T-helper 9 cell (primary cell): ENCODE measurements at places on chromosomes 6 and 20.

DNA sequence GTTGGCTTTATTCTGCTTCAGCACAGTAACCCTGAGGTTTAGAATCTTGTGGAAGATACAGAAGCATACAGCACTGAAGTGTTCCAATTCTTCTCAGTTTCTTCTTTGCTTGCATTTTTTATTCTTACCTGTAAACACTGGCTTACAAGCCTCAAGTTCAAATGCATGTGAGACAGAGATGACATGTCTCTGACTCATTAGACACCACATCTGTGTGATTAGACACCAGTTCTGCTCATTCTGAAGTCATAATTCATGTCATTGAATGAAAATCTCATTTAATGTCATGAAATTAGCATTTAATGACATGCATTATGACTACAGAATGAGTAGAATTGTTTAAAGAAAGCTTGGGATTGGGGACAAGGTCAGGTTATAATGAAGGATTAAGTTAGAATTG is 5.8 kb downstream of the GZF1 start:
- no peak for DNase-seq

DNA sequence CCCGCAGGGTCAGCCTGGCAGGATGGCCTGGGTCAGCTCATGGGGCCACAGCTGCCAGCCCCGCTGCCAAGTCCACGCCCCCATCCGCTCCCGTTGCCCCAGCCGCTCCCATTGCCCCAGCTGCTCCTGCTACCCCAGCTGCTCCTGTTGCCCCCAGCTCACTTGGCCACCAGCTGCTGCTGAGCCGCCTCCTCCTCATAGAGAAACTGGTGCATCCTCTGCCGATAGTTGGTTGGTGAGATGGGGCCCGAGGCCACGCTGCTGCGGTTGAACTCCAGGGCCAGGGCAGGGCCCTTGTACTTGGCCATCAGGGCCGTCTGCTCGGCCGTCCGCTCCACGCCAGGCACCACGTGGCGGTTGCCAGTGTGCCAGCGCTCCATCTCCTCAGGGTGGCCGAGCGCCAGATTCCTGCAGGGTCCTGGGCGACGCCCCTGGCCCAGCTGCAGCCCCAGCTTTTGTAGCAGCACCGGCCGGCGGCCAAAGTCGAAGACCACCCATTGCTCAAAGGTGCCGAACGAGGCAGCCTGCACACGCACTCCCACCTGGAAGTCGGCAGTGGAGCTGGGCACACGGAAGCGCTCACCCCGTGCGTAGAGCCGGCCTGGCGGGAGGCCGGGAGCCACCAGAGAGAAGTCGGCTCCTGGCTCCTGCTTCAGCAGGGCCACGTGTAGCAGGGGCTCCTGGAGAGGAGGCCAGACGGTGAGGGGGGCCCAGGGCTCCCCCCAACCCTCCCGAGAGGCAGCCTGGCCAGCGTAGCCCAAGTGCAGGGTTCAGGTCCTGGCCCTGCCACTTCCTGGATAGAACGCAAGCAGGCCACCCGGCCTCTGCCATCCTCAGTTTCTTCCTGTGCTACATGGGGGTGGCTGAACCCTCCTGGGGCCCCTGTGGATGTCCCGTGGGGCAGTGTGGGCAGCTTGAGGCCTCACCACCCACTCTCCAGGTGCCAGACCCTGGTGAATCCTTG is 4.8 kb downstream of the HELZ2 start:
- DNase-seq, result no peak

DNA sequence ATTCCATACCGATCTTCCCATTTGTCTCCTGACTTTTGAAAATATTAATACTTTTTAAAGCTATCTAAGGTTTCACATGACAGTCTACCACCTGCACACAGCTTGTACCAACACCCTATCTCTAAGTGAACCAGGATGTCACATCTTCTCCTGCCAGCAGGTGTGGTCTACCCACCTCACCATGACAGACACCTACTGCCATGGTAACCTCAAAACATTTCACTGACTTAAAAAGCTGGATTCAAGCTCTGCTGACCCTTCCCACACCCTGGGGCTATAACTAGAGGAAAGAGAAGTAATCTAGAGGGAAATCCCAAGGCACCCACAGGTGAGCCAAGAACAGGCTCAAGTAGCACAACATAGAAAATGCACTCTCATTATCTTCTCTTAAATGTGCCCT is 1.2 kb downstream of the SLC17A3 start:
- DNase-seq, result peak; percentile 19

DNA sequence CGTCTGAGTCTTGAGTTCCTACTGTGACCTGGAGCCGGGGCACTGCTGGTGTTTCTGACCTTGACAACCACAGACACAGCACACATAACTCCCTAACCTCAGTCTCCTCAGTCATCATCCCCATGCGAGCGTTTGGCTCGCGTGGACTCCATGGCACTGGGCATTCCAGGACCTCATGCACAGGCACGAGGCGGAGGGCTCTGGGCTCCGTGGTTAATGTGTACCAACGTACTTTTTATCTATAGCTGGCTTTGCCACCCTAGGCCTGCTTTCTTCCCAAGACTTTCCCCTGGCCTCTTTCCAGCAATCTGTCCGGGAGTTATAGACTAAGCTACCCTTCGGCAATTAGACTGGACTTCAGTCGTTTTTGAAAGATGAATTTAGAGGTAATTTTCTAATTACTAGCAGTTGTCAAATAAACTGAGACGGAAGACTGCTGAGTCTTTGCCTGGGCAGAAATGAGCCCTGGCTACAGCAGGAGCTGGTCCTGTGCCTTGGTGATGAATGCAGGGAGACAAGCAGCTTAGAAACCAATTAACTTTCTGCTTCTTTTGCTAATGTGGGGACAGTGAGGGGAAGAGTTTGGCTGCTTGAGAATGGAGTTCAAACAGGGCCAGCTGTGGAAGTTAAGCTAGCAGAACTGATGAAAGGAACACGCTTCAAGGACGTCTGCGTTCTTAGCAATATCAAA is 16.1 kb upstream of the CTCFL start:
- no peak for DNase-seq

- no peak for DNase-seq
These were observed 94.5 kb upstream of the SIRPG start for GRCh38 chr20:1752045-1752444.

- DNase-seq, result no peak
These were observed 87.8 kb downstream of the TMEM170B start for GRCh38 chr6:11625302-11625701.

GRCh38 chr20:38433304-38433972 is 1.7 kb downstream of the SNHG17 start:
- DNase-seq, result no peak

DNA sequence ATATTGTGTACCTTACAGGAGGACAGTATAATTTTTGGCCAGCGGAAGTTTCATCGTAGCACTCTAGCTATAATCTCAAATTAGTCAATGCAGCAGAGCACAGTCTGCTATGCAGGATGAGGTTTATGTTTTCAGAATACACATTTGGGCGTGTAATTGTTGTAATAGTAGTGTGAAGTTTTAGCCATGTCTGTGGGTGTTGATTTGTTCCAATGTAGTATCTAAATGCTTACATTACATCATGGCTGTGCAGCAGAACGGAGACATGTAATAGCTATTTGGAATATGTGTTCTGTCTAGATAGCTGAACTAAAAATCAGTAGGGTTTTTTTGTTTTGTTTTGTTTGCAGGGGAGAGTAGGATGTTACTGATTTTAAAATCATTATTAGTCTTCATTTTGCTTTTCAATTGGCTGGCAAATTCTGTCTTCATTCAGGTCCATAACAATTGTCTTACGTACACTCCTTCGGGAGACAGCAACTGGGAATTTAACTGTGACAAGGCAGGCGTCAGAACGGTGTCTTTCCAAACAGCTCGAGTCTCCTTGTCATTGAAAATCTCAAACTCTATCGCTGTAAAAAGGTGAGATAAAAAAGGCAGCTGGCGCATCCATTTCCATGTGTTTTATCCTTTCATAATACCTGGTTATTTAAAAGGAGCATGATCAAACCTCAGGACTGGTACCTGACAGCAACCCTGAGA is 65.1 kb upstream of the CDH4 start:
- no peak for DNase-seq

DNA sequence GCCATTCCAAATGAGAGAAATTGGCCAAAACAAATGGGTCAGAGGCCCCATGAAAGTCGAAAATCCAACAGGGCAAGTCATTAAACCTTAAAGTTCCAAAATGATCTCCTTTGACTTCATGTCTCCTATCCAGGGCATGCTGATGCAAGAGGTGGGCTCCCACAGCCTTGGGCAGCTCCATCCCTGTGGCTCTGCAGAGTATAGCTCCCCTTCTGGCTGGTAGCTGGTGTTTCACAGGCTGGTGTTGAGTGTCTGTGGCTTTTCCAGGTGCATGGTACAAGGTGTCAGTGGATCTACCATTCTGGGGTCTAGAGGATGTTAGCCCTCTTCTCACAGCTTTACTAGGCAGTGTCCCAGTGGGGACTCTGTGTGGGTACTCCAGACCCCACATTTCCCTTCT is 115.2 kb upstream of the LAMA2 start:
- no peak for DNase-seq

GRCh38 chr6:87436435-87436834 is 28.7 kb downstream of the CFAP206 start:
- DNase-seq, result peak; percentile 28

DNA sequence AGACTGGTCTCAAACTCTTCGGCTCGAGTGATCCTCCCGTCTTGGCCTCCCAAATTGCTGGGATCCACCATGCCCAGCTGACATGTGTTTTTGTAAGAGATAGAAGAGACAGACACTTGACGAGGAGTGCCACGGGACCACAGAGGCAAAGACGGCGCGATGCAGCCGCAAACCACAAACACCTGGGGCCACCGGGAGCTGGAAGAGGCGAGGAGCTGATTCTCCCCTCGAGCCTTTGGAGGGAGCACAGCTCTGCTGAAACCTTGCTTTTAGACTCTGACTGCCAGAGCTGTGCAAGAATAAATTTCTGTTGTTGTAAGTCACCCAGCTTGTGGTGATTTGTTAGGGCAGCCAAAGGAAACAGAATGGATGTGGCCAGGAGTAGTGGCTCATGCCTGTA is 46.9 kb downstream of the TFAP2C start:
- no peak for DNase-seq

- no peak for DNase-seq
These were observed 19.5 kb downstream of the CPXM1 start for GRCh38 chr20:2780948-2781347.

GRCh38 chr20:59382907-59383306 is 82.5 kb downstream of the EDN3 start:
- no peak for DNase-seq

DNA sequence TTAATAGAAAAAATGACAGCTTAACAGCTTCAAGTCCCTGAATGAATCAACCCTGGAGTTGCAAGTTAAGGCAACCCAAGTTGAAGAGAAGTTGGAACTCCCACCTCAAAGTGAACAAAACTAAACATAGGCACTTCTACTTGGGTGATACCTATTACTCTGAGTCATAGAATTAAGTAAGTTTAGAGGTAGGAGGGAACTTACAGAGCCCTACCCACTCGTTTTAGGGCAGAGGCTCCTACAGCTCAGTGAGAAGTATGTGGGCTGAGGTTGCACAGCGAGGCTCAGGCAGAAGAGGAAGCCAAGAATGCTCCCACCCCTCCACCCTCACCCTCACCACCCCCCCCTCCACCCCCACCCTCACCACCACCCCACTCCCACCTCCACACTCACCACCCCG is 42.2 kb downstream of the NFATC2 start:
- DNase-seq, result peak; percentile 28

DNA sequence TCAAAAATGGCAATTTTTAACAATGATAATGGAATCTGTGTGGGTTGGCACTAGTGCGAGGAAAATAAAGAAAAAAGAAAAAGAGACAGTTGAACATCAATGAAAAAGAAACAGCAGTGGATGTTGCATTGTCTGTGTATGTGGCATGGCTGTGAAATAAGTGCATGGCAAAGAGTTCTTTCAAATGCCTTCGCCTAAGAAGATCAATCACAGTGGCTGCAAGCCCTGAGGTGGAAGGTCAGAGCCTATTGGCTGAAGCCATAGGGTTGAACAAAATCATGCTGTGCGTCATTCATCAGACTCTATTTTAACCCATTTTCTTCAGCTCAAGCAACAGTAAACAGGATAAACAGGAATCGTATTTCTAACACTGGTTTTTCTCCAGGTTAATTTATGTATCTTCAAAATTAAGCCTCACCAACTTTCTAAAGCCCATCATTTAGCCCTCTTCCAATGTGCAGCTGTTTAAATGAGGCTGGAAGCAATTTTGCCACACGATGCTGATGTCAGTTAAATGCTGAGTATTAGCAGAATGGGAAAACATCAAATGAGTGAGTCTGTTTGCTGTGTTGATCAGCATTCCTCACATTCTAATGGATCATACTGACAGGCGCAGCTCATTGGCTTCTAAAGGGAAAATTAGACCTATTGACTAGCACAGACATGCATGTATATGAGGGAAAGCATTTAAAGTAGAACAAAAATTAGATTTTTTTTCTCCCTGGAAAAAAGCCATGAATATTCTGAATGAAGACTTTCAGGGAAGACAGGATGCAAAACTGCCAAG is 955.9 kb upstream of the EYS start:
- DNase-seq, result no peak

- DNase-seq, result no peak
These were observed 109.2 kb downstream of the C6orf118 start for GRCh38 chr6:165200178-165200577.

DNA sequence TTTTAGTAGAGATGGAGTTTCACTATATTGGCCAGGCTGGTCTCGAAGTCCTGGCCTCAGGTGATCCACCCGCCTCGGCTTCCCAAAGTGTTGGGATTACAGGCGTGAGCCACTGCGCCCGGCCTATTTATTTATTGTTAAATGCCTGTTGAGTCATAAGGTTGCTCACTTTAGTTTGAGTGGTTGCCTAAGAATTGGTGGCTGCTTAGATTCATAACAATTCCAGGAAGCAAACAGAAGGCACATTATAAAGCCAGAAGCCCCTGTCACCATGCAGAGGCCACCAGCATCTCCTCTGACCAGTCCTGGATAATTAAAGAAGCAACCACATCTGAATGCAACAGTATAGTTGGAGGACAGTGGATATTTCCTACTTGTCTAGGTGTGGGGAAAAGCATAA is 24.0 kb upstream of the ARMH2 start:
- no peak for DNase-seq

GRCh38 chr20:24647713-24648112 is 178.3 kb downstream of the SYNDIG1 start:
- DNase-seq, result no peak

- no peak for DNase-seq
These were observed 25.9 kb downstream of the TBC1D20 start for GRCh38 chr20:436476-436875.

DNA sequence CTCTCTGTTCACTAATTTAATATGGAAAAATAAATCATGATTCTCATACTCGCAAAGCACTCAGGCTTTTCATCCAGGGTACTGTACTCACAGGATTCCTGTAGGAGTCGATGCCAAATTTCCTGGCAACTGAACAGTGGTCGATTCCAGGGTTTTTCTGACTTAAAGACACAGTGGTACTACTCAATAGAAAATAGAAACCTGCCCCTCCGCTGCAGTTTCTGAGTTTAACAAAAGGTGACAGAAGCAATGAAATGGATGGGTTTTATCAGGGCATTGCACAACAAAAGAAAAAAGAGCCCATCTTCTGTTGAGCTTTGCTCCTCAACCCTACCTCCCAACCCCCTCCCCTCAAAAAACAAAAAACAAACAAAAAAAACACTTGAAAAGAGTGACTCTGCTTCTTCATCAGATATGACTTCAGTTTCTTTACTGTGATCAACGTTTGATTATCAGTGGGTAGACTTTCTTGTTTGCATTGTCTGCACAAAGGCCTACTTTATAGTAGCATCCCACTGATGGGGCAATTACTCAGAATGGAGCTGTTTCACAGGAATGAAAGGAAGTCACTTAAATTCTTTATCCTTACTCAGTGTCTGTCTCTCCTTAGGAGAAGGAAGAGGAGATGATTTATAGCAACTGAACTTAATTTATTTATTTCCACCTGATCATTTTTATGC is 96.2 kb upstream of the FOXO3 start:
- no peak for DNase-seq
